NK-92 treated with Interleukin-12 subunit alpha and Interleukin-12 subunit beta, amount 100 ng/mL, for 24 hours (cell line): ENCODE measurements at places on chromosomes 12 and 14.

- no peak for DNase-seq
Observed at GRCh38 chr12:30882706-30883105, 43.8 kb upstream of the TSPAN11 start.

GRCh38 chr14:81669308-81669707 is 135.7 kb upstream of the SEL1L start:
- DNase-seq, result no peak

DNA sequence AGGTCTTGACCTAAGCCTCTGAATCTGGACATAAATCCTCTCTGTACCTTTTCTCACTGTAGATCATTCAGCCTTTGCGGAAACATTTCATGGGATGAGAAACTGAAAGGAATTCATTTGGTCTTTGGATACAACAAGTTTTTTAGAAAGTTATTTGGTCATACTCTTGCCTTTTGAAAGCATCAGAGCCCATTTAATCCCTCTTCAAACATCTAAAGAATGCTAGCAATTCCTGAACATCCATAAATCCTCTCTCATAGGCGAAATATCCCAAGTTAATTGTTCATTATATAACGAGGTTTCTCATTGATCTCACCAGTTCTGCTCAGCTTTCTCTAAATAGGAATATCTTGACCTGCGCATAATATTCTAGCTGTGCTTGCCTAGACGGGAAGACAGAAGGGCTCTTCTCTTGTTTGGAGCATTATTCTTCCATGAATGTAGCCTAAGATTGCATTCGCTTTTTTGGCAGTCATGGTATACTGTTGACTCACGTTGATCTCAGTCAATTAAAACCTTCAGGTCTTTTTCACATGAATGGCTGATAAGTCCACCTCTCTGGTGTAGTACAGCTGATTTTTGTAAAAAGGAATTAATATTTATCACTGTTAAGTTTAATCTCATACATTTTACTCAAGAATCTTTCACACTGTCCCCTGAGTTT is 24.1 kb downstream of the NTN4 start:
- no peak for DNase-seq

DNA sequence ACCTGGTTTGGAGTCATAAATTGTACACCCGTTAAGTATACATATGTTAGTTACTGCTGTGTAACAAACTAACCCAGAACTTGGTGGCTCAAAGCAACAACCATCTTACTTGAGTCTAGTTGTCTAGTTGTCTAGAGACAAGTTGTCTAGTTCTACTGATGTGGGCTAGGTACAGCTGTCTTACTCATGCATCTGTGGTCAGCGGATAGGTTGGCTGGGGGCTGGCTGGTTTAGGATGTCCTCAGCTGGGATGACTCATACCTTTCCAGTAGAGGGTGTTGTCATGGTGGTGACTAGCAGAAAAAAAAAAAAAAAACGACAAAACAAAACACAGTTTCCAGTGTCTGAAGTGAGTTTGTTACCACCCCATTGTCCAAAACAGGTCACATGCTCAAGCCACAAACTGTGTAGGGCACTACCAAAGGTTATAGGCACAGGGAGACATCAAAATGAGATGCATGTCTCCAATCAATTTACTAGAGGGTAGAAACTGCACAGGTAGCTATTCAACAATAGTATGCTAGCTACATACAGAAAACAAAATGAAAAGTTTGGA is 680.3 kb downstream of the MED13L start:
- peak; percentile 27 for DNase-seq

DNA sequence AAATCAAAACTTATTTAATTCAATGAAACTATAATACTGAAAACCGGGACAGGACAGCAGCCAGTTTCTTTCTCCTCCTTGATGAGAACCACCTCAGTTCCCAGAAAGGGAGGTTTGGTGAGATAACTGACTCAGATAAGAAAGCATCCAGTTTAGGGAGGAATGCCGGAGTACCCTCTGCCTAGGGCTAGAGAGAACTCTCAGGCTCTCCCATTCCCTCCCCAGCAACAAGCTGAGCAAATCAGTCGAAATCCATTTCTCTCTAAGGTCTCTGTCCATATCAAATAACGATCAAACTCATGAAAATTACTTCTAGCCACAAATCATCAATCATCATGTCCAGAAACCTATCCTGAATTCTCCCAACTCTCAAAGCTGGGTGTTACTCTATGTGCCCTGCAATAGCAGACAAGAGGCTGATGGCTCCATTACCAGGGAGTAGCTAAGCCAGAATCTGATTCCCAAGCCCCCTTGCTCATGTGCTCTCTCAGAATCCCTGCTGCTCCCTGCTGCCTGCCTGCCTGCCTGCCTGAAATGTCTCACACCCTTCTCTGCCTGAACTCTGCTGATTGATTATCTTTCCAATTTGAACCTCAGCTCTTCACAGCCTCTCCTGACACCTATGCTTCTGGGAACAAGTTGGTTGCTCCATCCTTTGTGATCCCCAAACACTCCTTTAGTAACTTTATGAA is 49.4 kb downstream of the SLC25A47 start:
- DNase-seq, result no peak

- no peak for DNase-seq
Observed at GRCh38 chr12:121217761-121218160, 7.8 kb downstream of the P2RX4 start.

- DNase-seq, result no peak
Observed at GRCh38 chr14:105909046-105909827, 382.9 kb downstream of the TMEM121 start.

GRCh38 chr12:52631264-52631663 is 12.9 kb upstream of the KRT73 start:
- DNase-seq, result no peak

- DNase-seq, result no peak
Observed at GRCh38 chr12:21998295-21998694, 47.7 kb upstream of the CMAS start.

- DNase-seq, result no peak
Observed at GRCh38 chr12:109291117-109291516, 18.0 kb downstream of the FOXN4 start.

GRCh38 chr12:58321414-58321813 is 380.0 kb downstream of the ATP23 start:
- DNase-seq, result no peak

- DNase-seq, result peak; percentile 60
Observed at GRCh38 chr14:75230140-75230792, 48.4 kb upstream of the FOS start.

DNA sequence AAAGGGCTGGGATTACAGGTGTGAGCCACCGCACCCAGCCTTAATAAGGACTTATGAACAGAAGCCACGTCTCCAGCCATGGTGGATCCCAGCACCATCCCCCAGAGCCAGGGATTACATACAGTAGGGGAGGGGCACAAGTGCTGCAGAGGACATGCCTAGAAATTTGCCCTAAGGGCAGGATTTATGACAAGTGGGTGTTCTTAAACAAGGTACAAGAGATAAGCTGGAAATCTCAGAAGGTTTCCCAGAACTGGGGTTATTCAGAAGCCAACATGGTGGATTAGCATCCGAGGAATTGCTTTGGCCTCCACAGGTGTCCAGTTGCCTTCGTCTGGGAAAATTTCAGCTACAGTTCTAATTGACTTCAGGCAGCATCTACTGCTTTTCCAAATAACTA is 114.4 kb upstream of the EGLN3 start:
- no peak for DNase-seq

- no peak for DNase-seq
Observed at GRCh38 chr12:76142305-76142704, 57.8 kb upstream of the NAP1L1 start.

DNA sequence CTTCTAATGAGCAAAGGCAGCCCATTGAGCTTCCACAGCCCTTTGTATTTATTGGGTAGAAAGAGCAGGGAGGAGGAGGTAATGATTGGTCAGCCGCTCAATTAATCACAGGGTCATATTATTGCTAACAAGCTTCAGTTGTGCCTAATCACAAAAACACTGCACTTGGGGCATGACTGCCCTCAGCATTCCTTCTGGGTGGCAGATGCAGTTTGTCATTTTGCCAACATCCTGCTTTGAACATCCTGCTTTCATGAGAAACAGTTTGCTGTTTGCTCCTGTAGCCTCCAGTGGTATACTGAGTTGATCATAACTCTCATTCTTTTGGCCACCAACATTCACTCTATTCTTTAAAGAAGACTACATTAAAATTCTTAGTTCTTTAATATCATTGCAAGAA is 462.9 kb upstream of the MIS18BP1 start:
- DNase-seq, result no peak

- DNase-seq, result no peak
Observed at GRCh38 chr14:81276073-81277069, 55.6 kb upstream of the GTF2A1 start.

DNA sequence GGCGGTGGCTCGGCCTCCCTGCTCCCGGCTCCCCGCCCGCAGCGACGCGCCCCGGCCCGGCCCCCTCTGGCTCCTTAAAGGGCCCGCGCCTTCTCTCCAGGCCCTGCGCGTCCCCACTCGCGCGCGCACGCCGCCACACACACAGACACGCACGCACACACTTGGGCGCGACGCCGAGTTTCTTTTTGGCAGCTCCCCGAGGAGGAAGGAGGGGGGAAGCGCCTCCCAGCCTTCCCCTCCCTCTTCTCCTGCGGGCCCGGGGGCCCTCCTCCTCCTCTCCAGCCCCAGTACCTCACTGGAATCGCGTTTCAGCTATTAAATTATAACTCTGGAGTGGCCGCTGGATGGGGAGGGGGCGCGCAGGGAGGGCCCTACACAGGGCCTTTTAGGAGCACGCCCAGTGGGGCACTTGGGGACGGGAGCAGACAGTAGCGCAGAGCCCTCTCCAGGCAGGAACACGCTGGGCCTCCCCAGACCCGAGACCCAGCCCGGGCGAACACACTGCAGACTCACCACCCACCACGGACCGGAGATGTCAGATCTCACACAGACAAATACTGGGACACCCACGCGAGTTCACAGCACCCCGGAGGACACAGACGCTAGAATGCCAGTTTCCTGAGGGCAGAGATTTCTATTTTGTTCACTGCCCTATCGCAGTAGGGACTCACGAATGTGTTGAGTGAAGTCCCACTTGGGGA is 411 bp upstream of the NCOR2 start:
- DNase-seq, result peak; percentile 54

DNA sequence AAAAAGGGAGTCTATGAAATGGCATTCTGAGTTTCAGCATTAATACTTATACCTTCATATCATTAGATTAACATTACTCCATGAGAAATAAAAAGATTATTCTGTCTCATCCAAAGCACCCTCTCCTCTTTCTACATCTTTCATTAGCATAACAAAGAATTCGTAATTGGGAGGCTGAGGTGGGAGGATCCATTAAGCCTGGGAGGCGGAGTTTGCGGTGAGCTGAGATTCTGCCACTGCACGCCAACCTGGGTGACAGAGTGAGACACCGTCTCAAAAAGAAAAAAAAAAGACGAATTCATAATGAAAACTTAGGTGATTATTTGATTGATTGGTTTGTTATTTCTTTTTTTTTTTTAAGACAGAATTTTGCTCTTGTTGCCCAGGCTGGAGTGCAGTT is 1.8 kb upstream of the CDK17 start:
- no peak for DNase-seq

DNA sequence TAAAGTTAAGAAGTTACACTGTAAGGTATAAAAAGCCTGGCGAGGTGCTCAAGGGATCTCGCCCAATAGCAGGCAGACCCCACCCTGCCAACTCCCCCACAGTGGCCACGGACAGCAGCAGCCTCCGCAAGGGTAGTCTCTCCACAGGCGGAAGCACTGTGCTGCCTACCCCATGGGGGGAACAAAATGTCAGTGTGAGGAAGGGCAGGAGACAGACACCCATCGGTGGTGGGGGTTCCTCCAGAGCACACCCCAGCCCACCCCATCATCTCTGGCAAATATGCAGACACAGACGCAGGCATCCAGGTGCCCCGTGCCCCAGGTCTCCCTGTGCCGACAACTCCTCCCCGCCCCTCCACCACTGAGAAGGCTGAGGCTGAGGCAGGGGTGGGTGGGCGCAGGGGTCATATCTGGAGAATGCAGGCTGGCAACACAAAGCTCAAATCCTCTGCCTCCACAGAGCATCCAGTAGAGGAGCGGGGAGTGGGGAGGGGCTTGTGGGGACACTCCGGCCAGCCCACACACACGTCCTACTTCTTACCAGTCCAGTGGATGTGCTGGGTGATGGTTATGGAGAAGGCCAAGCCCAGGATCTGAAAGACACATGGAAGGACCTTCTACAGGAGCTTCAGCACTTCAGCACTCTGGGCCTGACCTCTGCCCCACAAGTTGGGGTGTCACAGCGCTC is 68.3 kb upstream of the DDX11 start:
- no peak for DNase-seq

GRCh38 chr14:34126586-34126985 is 175.7 kb upstream of the EGLN3 start:
- no peak for DNase-seq

DNA sequence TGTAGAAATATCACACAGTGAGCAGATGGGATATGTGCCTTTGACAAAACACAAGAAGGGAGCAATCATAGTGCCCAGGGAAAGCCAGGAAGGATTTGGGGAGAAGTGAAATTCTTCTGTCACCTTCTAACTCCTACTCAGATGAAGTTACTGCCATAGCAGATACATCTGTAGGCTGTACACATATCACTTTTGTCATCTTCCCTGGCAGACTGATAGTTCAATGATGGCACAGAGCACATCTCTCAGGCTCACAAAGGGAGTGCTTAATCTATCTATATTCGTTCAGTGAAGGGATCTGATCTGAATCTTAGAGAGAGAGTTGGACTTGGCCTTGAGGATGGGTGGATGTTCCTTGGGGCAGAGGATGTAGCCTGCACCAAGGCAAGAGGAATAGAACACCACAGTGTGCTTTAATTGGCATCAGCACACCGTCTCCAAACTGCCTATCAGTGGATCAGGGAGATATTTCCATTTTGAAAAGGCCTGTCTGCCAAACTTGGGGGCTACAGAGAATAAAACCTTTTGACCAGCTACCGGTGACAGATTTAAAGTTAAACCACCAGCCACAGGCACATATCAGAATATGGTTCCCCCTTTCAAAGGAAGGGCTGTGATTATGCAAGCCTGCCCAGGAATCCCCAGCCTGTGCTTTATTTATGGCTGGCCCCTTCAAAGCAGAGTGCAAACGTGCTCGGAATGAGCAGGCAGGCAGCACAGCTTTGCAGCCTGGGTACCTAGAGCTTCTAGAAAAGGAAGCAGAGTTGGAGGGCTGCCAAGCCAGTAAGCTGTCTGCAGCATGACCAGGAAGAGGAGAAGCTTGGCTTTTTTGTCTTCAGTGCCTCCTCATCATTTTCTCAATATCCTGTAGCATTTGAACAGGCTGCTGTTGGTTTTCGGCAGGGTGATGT is 165.5 kb upstream of the DYRK2 start:
- DNase-seq, result no peak

DNA sequence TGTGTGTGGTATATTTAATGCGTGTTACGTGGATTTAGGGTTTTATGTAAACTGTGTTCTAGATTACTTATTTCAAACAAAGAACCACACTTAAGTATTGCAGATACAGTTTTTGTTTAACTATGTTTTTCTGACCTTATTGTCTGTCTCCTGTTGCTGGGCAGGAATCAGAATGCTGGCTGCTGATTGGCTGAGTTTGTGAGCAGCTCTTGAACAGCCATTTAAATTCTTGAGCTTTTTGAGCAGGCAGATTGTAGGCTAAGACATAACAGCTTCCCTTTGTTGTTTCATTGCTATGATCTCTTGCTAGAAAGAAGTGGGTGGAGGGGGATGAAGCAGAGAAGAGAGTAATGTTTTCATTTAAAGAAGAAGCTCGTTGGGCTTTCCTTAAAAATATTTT is 52.2 kb downstream of the ATF7IP start:
- DNase-seq, result no peak

GRCh38 chr14:70425354-70425753 is 8.5 kb upstream of the SYNJ2BP start:
- no peak for DNase-seq
